Chondrocyte (in vitro differentiated cells): ENCODE measurements at places on chromosomes 5 and 9.

DNA sequence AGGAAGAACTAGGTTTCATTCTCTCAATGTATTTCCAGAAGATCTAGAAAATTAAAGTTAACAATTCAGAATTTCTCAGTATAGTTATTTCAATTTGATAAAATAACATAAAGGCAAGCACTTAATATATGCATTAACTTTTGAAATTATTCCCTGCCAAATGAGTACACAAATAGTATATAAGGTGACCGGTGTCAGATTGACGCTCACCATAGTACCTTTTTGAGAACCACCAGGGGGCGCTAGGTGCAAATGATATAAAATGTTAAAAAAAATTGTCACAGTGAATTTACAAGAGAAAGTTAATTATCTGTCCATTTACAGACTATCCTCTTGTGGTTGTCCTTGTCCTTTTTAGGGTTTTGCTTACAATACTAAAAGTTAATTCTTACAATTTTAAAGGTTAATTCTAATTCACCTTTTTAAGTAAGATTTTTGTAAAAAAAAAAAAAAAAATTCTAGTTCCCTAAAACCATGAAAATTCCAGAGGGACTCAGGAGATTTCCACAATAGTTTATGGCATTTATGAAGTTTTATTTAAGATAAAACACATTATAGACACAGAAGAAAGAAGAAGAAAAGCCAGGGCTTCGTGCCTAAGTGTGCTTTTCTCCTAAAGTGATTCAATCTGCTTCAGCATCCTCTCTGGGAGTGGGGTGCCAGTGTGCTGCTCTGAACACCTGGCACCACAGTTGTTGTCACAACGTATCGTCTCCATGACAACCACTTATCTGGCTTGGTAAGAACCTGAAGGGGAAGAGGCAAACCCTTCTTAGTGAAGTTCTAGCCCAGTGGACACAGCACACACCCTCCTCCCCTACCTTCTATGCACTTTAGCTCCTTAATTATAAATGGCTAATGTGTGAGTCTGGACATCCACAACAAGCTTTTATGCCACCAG lies 1.7 kb downstream of the ADAMTS16 start:
- peak overlapping the region; percentile 71 for H3K4me3 ChIP-seq
- H3K4me1 ChIP-seq: peaks cover 35% of the 10 kb centered on the region
- DNase-seq: no peak
- no peak overlapping the region for H3K27ac ChIP-seq
- H3K27me3 ChIP-seq: peaks cover 11% of the 10 kb centered on the region

GRCh38 chr9:127255692-127256091 lies 8.9 kb upstream of the GARNL3 start:
- peaks cover 8% of the 10 kb centered on the region for H3K4me1 ChIP-seq
- DNase-seq: no peak
- no peak overlapping the region for H3K4me3 ChIP-seq
- H3K36me3 ChIP-seq: no peaks in the 10 kb centered on the region
- H3K27me3 ChIP-seq: no peaks in the 10 kb centered on the region

DNA sequence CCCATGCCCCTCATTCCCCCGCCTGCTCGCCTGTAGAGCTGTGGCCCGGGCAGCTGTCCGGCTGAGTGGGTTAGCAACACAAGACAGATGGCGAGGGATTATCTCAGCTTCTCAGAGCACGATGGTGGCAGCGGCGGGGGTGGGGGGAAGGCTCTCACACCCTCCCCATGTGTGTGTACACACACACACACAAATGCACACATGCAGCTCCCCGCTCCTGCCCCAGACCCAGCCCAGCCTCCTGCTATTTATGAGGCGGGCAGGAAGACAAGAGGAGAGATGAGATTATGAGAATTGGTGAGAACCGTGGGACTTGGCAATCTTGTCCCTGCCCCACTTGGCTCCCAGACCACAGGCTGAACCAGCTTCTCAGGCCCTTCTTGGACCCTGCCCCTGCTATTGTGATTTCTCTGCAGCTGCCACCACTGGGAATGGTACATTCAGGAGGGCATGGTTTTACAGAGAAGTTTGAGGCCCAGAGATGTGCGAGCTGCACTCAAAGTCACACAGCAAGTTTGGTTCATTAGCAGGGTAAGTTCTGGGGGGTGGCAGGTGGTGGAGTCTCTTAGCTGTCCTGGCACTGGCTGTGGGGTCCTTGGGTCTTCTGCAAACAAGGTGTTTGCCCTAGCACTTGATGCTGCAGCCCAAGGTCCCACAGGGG lies 51.0 kb upstream of the PSD2 start:
- peak overlapping the region; percentile 91 for H3K27ac ChIP-seq

DNA sequence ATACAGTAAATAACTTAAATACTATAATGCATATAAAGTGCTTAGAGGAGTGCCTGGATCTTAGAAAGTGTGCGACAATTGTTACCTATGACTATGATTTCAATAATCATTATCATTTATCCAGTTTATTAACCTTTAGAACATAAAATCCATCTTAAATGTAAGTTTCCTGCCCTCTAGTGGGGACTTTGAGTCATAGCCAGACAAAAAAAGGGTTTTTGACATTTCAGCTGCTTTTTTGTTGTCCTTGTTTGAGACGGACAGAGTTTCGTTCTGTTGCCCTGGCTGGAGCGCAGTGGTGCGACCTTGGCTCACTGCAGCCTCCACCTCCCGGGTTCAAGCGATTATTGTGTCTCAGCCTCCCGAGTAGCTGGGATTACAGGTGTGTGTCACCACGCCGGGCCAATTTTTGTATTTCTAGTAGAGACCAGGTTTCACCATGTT lies 9.7 kb upstream of the C9orf152 start:
- peak overlapping the region; percentile 45 for H3K4me3 ChIP-seq
- peaks cover 2% of the 10 kb centered on the region for H3K4me1 ChIP-seq
- no peak overlapping the region for H3K27ac ChIP-seq
- H3K27me3 ChIP-seq: peaks cover 7% of the 10 kb centered on the region
- H3K36me3 ChIP-seq: no peaks in the 10 kb centered on the region
- no peak for DNase-seq

DNA sequence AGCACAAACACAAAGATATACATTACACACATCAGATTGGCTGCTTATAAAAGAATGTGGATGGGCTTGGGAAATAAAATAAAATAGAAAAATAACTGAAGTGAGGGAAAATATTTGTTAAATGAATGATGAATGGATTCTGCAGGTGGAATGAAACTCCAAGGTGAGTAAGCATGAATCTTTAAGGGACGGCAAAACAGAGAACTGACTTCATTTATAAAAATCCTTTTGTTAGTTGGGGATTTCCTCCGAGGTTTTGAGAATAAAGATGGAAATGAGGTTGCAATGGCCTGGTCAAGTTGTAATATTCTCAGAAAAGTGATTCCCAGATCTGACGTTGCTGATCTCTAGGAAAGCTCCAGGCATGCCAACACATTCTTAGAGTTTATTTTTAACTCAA lies 20.9 kb upstream of the SEMA6A start:
- peaks cover 9% of the 10 kb centered on the region for H3K4me1 ChIP-seq
- H3K4me3 ChIP-seq: no peak overlapping the region
- H3K36me3 ChIP-seq: peaks cover 2% of the 10 kb centered on the region
- DNase-seq: no peak
- H3K27me3 ChIP-seq: no peaks in the 10 kb centered on the region

DNA sequence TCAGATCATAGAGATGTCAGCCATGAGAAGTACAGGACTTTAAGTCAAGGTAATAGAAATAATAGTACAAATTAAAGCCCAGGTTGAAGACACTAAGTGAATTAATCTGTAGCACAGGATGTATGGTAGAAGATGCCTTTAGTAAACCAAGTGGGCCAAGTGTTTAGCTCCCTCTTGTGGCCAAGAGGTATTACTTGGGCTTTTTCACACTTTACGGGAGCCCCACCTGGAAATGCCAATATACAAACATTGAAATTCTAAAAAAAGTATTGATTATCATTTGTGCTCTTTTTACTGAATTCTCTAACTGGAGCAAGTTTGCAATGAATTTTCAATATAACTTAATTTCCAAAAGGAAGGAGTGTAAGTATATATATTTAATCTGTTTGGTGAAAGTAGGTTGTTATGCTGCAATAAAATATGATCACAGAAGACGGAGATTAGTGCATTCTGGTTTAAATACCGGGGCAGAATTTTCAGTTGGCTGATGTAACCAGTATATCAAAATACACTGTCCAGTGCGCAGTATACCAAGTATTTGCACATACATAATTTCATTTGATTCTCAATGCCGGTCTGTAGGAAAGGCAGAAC lies 84.7 kb downstream of the PARP8 start:
- DNase-seq: no peak
- H3K36me3 ChIP-seq: no peaks in the 10 kb centered on the region
- no peak overlapping the region for H3K27ac ChIP-seq
- no peak overlapping the region for H3K4me3 ChIP-seq
- peaks cover 13% of the 10 kb centered on the region for H3K4me1 ChIP-seq
